HTR-8/SVneo (cell line): ENCODE measurements at places on chromosomes 6 and 20.

DNA sequence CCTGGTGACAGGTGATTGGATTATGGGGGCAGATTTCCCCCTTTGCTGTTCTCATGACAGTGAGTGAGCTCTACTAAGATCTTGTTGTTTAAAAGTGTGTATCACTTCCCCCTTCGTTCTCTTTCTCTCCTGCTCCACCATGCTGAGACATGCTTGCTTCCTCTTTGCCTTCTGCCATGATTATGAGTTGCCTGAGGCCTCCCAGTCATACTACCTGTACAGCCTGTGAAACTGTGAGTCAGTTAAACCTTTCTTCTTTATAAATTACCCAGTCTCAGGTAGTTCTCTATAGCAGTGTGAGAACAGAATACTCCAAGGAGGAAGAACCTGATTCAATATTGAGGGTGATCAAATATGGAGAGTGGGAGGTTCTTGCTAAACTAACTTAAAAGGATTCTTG, 724.9 kb downstream of the DOK5 start:
- DNase-seq = no peak

DNA sequence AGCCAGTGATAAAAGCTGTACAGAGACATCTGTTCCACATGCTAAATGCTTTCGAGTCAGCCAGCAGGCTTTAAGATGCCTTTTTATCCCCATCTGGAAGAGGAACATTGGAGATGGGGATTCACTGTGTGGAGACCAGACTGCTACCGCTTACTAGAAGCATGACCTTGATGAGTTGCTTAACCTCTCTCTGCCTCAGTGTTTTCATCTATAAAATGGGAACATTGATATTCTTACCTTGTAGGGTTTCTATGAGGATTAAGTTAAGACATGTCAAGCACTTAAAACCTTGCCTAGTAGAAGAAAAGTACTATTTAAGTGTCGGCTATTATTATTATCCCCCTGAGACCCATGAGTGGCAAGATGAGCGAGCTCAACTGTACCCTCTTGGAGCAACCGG, 165.3 kb upstream of the SNX9 start:
- DNase-seq = no peak

DNA sequence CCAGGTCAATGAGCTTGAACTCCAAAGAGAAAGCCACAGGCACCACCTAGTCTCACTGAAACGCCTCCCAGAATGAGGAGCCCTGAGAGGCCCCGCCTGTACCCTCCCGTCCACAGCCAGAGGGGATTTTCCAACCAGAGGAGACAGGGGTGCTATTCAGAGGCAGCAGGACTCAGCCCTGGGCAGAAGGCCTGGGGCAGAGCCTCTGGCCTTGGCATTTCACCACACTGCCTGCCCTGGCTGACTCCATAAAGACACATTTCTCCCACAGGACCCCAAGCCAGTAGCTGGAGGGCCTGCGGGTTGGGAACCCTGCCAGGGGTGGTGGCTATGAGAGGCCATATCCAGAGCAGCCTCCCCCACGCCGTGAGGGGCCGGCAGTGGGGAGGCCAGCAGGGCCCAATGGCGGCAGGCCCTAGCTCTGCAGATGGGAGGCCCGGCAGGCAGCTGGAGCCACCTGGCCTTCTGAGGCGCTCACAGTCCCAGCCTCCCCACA, 159.3 kb downstream of the PREX1 start:
- no peak for DNase-seq

- DNase-seq = no peak
These were observed 142.2 kb upstream of the AFDN start for GRCh38 chr6:167684276-167685104.

- no peak for DNase-seq
These were observed 3.9 kb downstream of the ACSS2 start for GRCh38 chr20:34880215-34880850.

DNA sequence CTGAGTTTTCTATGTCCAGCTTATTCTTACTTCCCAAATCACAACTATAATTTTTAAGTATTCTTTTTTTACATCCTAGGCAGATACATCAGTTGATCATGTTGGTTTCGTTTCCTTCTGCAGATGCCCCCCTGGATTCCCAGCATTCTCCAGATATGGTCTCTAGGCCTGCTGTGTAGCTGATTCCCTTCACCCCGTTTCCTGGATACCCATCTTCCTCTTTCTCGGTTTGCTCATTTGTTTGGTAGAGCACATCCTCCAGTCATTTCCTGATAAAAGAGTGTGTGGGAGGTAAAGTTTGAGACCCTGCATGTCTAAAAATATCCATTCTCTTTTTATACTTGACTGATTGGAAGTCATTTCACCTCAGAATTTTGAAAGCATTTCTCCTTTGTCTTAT, 66.4 kb downstream of the ANKS1A start:
- no peak for DNase-seq

DNA sequence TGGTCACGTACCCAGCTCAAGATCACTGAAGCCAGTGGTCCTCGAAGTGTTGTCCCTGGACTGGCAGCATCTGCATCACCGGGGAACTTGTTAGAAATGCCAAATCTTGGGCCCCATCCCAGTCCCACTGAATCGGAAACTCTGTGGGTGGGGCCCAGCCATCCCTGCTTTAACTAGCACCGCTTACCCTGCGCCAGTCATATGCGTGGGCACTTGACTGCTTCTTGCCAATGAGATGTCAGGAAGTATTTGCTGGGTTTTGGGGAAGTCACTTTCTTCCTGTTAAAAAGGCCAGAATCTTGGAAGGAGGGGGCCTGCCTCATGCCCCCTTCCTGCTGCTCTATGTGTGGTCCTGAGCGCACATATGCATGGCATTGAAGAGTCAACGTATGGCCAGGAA, 11.7 kb upstream of the SULF2 start:
- no peak for DNase-seq

DNA sequence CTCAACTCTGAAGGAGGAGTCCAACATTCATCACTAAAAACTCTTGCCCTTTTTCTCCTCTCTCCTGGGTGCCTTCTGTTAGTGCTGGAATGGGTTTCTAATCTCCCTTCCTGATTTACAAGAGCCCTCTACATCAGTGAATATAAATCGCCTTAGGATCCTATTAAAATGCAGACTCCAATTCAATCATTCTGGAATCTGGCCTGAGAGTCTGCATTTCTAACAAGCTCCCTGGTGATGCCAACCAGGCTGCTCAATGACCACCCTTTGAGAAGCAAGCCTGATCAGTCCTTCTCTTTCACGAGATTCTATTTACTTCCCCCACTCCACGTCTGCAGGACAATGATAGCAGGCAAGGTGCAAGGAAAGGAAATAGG, 72.8 kb upstream of the E2F3 start:
- no peak for DNase-seq

DNA sequence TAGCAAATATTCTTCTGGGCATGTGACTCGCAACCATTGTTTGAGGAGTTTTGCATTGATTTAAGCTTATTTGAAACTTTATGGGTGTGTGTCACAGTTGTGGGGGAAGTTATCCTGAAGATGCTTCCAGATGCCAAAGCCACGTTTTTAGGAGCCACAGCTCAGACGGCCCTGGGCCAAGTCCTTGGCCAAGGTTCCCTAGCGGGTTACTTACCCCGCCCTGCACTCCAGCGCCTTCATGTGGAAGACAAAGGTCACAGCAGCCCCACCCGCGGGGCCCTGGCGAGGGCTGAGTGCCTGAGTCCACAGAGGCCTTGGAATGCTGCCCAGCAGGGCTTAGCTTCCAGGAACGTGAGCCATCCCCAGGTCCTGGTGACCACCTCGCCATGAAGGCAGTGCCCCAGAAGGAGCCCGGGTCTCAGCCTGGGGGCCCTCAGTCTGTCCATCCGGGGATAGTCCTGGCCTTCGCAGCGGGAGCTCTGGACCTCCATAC, 308.3 kb downstream of the CDH4 start:
- DNase-seq = no peak

DNA sequence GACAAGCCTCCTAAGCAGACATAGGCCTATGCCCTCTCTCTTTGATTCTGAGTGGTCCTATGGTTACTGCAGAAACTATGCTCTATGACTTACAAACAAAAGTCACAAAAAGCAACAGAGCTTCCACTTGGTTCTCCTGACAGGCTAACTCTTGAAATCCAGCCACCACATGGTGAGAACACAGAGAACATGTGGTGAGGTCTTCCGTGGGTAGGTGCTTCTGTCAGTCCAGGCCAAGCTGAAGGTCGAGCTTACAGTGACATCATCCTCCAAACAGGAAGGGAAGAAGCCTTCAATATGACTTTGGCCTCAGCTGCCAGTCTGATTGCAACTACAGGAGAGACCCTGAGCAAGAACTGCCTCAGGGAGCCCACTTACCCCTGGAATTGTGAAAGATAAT, 265.5 kb downstream of the TBX18 start:
- DNase-seq = no peak

GRCh38 chr20:50136822-50137599, 16.5 kb downstream of the PEDS1 start:
- DNase-seq = no peak

- no peak for DNase-seq
These were observed 338.1 kb downstream of the SYNE1 start for GRCh38 chr6:152298848-152299735.

DNA sequence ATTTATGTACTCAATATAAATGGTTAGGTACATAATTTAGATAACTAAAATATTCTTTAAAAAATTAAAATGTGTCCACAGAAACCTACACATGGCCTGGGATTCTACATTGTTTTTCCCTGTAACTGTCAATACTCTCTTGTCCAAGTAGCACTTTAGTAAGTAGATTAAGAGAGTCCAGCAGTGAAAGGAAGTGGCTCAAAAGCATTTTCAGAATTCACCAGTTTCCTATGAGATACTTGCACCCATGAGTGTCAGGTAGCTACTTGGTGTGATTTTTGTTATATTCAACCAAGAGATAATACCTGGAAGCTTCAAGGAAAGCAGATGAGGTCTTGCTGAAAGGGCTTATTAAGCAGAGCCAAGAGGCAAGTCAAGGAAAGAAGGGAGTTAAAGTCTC, 126.3 kb downstream of the FYN start:
- no peak for DNase-seq

- DNase-seq = peak; percentile 95
These were observed 11.7 kb upstream of the ID1 start for GRCh38 chr20:31593221-31594001.

- no peak for DNase-seq
These were observed 38.3 kb upstream of the PKIB start for GRCh38 chr6:122571888-122572287.

DNA sequence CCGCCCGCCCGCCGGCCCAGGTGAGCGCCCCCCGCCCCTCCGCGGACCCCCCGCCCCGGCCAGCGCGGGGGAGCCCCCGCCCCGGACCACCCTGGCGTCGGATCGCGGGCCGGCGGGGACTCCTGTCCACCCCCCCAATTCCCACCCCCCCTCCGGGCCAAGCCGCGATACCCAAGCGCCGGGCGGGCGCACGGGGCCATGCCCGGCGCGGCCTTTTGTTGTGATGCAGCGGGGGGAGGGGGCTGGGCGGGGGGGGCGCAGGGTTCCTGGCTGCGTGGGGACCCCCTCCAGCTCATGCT, 245 bp downstream of the SRC start:
- no peak for DNase-seq

GRCh38 chr6:97885325-97885724, 602.3 kb upstream of the MMS22L start:
- no peak for DNase-seq

GRCh38 chr6:134706806-134707205, 243.1 kb downstream of the ALDH8A1 start:
- no peak for DNase-seq

GRCh38 chr6:3822747-3823445, 26.3 kb upstream of the FAM50B start:
- no peak for DNase-seq

GRCh38 chr6:43074847-43075669, 1.1 kb upstream of the PTK7 start:
- no peak for DNase-seq

DNA sequence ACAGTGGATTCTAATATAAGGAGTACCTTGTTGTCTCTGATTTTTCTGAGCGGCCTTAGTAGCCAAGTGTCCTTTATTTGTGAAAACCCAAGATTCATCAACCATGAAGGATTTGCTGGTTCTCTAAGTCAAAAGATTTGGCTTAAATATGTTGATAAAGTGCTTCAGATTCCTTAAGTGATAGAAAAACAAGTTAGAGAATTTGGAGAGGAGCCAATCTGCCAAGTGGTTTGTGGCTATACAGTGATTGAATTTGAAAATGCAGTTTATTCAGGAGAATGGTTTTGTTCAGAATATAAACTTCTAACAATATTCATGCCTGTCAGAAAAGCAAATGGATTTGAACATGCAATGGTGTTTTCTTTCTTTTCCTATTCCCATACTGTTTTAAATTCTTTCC, 54.8 kb downstream of the CAP2 start:
- DNase-seq = no peak

DNA sequence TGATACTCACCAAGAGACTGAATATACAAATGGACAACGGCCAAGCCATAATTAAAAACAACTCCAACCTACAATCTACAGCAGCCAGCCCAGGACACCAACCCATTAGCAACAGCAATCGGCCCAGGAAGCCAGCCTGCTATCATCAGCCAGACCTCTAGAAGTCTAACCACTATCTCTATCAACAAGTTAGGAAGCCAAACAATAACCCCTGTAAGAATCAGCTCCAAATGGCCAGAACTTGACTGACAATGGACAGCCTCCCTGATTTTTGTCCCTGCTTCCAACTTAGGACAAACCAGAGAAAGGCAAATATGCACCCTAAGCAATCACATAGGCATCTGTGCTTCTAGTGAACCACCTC, 511.8 kb upstream of the JARID2 start:
- DNase-seq = no peak

DNA sequence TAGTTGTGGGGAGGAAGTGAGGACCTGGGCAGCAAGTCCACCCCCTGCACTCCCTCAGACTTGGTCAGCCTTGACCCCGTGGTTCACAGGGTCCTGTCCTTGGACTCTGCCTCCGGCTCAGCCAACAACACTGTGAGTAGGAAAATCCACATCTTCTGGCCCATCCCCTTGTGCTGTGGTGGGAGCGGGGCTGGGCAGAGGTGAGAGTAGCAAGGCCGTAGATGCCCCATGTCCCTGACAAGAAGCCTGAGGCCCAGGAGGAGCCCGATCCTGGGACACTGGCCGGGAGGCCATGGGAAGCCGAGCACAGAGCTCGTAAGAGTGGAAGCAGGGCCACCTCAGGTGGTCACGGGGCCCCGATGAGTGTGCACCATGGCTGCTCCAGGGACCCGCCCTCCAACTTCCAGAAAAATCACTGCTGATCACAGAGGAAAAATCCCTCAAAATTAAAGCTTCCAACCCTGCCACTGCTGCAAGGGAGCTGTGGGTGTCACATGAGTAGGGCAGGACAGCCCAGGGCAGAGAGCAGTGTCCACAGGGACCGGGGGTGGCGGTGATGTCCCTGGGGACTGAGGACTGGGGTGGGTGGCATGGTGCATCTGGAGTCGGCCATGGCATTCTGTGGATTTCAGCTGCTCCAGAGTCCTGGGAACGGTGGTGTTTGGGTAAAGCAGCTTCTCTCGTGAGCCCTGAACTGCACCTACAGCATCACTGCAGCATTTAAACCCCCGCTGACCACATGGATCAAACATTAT, 189.4 kb downstream of the DLL1 start:
- no peak for DNase-seq
